CD8-positive, alpha-beta T cell (primary cell): ENCODE measurements at places on chromosomes 12 and 14.

GRCh38 chr12:870378-870777, 79.1 kb downstream of the RAD52 start:
- peak; percentile 65 for DNase-seq

- no peak for DNase-seq
Observed at GRCh38 chr12:8734873-8735381, 37.1 kb downstream of the RIMKLB start.

GRCh38 chr12:77231501-77231918, 166.1 kb upstream of the E2F7 start:
- no peak for DNase-seq

DNA sequence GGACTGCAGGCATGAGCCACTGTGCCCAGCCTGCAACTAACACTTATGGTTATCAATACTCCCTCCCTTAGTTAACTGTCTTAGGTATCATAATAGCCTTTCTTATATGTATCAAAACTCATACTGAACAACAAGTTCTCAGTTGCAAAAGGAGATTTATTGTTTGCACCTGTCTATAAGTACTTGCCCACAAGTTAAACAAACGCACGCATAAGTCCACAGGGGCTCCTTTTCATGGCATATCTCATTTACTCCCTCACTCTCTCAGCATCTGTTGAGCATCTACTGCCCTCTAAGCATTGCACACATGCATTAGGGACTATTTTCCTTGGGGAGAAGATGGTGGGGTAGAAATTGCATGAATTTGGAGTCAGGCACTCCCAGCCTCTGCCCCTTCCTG, 46.7 kb upstream of the CORO1C start:
- no peak for DNase-seq

DNA sequence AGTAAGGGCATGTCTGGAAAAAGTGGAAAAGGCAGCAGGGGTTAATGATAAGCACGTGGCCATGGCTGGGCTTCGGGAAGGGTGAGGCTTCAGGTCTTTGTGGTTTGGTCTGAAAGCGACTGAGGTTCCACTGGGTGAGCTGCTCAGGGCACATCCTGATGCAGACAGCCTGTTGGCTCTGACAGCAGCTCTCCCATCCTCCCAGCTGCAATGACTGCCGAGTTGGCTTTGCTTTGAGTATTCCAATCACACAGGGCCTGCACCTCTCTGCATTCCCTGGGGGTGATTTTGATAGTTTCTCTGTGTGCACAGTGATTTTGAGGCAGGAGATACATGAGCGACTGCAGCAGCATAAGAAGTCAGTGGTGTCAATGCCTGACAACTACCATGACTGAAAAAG, 390.7 kb downstream of the APAF1 start:
- DNase-seq = no peak
